ENCODE measurements at places on chromosomes 5 and 9.
A peak's percentile ranks its signal among the peaks of the same experiment; 100 is the strongest.

- no peak for DNase-seq
Observed at GRCh38 chr5:143759396-143760130, 52.4 kb upstream of the HMHB1 start.

GRCh38 chr5:149745212-149745942 is 15.3 kb downstream of the PPARGC1B start:
- DNase-seq, result no peak

DNA sequence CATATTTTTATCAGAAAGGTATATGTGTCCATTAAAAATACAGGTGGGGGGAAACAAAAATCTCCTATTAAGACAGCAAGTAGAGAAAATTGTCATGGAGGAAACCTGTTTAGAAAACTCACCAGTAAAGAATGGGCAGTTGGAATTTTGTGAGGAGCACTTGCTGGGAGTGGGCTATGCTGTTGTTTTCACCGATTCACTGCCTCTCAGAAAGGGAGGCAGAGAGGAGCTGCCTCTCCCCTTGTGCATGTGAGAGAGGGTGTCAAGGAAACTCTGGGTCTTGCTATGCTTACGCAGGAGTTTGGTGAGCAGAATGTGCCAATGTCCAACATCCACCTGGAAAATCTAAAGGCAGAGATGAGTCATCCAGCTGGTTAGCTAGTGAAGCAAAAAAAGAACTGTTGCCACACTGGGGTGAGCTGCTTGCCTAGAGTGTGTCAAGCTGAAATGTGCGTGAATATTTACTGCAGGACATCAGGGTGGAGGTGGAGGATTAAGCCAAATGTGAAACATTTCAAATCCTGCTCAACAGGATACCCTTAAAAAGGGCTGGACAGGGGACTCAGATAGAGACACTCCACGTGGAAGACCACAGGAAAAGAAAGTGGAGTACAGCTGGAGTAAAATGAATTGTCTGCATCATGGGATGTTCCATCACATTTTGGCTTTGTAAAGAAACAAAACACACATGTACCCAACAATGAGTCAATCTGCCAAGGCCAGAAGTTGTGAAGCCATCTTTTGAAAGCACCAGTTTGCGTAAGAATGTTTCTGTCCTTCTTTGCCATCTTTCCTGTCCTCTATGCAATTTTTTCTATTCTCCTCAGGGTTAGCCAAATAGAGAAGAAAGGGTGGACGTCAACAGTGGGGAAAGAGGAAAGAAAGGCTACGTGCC is 449.7 kb upstream of the MPDZ start:
- no peak for DNase-seq

- DNase-seq, result peak; percentile 50
Observed at GRCh38 chr5:79133121-79133656, 21.6 kb downstream of the BHMT start.

GRCh38 chr5:3598207-3598606 is 2.6 kb downstream of the IRX1 start:
- DNase-seq, result no peak

DNA sequence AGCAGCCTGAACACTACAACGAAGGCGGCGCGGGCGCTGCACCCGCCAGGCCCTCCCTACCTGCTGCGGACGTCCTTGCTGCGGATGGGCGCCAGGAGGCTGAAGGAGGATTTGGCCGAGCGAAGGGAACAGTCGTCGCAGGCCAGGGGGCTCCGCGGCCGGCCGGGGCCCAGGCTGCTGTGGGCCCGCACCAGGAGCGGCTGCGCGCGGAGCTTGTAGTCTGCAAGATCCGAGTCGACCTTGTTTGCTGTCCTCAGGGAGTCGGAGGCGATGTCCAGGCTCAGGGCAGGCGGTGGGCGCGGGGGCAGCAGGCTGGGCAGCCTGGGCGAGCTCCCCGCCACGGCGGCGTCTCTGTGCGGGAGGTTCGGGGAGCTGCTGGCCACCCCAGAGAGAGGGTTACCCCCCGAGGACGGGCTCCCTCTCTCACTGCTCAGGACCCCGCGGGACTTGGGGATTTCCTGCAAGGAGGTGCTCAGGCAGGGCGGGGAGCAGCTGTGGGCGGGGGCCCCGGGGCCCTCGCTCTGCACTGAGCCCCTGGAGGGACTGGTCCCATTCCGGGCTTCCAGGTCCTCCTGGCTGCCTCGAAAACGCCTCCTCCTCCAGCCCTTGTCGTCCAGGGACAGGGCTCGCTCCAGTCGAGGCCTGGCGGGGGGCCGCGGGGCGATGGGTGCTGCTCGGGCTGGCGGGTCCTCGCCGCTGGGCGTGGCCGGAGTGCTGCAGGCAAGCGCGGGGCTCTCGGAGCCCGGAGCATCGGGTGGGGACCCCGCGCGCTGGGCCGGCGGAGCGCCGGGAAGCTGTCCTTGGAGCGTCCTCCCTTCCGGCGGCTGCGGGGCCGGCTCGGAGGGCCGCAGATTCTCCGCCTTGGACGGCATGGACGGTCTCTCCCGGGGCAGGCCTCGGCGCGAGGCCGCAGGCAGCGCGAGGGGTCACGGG is 831 bp downstream of the INPP5E start:
- peak; percentile 57 for DNase-seq

GRCh38 chr9:133711428-133712220 is 26.5 kb downstream of the SARDH start:
- DNase-seq, result no peak

DNA sequence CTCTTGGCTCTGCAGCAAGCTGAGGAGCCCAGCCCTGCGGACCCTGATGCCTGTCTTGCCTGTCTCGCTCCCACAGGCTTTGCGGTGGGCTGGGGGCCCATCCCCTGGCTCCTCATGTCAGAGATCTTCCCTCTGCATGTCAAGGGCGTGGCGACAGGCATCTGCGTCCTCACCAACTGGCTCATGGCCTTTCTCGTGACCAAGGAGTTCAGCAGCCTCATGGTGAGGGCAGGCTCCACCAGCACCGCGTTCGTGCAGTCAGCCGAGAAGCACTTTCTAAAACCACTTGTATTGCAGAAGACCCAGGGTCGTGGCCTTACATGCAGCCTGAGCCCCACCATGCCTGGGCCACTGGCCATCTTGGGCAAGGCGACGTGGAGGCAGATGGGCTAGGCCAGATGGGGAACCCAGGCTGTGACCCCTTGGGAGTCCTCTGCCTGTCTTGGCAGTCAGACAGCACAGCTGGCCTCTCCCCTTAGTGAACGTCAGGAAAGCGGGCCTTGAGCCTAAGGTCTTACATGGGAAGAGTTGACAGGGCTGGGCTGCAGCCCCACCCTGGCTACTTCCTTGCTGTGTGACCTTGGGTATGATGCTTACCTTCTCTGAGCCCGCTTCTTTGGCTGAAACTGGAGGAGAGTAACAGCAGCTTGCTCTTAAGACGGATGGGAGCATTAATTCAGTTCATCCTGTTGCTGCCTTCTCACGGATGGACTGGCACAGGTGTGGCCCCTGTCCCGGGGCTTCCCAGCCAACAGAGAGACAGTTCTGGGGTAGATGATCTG is 8.6 kb downstream of the SLC2A8 start:
- DNase-seq, result no peak

DNA sequence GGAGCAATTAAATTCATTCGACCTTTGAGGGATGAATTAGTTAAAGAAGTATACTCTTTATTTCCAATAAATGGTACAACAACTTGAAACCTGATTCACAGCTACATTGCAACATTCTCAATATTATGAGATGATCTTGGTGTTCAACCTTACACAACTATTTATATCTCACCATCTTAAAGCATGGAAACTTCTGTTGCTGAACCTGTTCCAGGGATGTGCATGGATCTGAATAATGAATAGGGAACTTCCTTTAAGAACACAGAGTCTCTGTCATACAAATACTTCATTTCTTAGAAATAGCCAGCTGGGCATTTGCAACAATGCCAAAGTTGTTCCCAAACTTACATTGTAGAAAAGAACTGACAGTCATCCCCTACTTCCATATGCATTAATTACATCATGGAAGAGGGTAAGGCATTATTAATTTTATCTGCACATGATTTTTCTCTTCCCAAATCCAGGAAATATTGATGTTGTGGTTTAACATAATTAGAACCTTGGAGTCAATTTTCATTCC is 39.8 kb upstream of the CCDC112 start:
- no peak for DNase-seq

- no peak for DNase-seq
Observed at GRCh38 chr9:69759021-69759420, 790 bp downstream of the PTAR1 start.

GRCh38 chr5:109619021-109619460 is 70.7 kb upstream of the MAN2A1 start:
- no peak for DNase-seq

DNA sequence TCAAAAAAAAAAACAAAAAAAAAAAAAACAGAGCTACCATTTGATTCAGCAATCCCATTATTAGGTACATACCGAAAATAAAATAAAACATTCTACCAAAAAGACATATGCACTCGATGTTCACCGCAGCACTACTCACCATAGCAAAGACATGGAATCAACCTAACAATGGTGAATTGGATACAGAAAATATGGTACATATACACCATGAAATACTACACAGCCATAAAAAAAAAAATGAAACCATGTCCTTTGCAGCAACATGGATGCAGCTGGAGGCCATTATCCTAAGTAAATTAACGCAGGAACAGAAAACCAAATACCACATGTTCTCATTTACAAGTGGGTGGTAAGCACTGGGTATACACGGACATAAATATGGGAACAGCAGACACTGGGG is 21.3 kb downstream of the MRPS27 start:
- DNase-seq, result no peak

DNA sequence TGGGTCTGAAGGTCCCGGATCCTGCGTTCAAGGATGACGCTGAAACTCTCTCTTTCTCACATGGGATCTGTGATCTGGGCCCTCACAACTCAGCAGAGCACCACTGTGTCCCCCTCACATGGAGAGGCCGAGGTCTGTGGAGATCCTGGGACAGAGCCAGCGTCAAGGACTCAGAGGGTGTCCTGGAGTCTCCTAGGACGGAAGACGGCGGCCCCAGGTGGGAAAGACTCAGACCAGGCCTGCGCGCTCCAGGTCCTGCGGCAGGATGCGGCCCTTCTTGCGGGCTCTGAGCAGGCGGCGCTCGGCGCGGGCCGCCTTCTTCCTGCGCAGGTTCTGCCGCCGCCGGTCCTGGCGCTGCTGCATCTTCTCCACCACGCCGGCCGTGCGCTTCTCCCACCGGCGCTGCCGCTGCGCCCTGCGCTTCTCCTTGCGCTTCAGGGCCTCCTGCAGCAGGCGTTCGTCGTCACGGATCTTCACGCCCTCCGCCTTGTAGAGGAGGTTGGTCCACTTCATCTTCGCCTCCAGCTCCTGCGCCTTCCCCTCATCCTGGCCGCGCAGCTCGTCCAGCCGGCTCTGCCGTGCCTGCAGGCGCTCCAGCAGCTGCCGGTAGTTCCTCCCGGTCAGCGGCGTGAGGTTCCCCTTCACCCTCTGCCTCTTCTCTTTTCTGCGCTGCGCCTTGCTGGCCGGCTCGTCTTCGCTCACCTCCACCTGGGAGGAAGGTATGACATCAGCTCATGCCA is 4.2 kb downstream of the SURF6 start:
- DNase-seq, result no peak

DNA sequence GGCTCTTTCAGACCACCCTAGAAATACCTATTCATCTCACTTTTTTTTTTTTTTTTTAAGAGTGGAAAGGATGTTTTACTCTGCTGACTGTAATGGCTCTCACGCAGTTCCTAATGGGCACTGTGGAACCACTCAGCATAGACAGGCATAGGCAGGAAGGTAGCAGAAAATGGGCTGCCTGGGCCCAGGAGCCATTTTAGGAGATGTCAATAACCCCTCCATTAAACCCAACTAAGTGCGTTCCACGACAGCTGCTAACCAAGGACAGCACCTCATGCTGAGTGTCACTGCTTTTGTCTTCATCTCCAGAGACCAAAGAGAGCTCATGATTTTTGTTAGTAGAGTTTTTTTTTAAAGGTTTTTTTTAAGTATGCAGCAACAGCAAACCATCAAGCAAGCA is 15.3 kb downstream of the MAP1B start:
- no peak for DNase-seq

GRCh38 chr5:90368454-90369246 is 40.9 kb downstream of the CETN3 start:
- DNase-seq, result no peak

DNA sequence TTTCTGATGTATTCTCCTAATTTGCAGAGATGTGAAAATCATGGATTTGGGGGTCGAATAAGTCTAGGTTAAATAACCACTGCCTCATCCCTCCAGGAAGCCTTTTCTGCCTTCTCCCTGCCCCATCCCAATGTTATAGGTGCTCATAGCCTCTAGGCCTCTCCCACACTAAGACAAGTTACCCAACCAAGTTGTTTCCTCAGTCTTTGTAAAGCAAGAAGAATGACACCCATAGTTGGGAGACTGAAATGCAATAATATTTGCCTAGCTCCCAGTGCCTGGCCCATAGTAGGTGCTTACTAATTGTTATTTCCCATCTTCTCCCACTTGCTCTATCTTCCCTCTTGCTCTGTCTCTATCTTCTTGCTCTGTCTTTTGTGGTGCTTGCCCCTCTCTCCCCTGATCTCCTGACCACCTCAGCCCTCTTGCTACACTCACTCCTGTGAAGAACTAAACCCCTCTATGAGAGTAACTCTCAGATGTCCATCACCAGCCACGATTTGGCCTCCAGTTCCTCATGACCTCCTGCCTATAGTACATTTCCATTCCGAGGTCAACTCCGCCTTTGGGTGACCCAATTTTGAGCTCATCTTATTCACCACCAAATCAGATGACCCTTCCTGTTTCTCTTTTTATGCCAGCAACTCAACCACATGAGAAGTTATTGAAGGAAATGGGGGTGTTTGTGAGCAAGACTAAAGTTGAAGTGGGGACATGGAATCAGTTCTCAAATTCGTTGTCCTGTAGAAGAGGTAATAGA is 7.0 kb downstream of the AFAP1L1 start:
- no peak for DNase-seq

DNA sequence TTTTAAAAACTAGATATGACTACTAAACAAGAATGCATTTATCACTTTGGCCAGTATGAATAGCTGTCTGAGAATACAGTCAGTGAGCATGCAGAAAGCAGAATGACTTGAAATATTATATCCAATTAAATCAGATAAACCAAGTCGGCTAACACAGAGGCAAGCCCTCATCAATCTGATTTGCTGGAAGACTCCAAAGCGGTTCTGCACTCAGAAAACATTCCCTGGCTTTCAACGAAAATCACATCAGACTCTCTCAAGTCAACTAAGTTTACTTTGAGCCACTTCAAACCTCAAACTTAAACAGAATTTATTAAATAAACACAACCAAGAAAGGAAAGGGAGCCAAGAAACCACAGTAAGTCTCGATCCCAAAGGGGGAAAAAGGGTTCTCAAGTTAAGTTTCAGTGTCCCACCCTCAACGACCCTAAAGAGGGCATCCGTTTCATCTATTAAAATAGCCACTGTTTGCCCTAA is 1.4 kb downstream of the MYO10 start:
- no peak for DNase-seq

- DNase-seq, result no peak
Observed at GRCh38 chr5:38290028-38290653, 31.8 kb downstream of the EGFLAM start.

DNA sequence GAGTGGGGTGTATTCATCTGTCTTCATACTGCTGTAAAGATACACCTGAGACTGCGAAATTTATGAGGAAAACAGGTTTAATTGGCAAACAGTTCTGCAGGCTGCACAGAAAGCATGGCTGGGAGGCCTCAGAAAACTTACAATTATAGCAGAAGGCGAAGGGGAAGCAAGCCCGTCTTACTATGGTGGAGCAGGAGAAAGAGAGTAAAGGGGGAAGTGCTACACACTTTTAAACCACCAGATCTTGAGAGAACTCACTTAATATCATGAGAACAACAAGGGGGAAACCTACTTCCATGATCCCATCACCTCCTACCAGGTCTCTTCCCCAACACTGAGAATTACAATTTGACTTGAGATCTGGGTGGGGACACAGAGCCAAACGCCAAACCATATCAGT is 12.5 kb upstream of the NREP start:
- no peak for DNase-seq

Measured in CD4-positive, alpha-beta T cell treated with Interleukin-17A for 1 hour (primary cell).